ENCODE measurements at places on chromosomes 3 and 15. TPM values are rescaled to one million over a fixed set of nuclear protein-coding genes. Genes with fewer than 3 reads are reported as not detected.

The SLC12A1 gene
- total RNA-seq = not detected

The GADL1 gene
- not detected for total RNA-seq

The ZNF80 gene
- not detected for total RNA-seq

The AGBL1 gene
- total RNA-seq = 1.1 TPM

The CSPG4 gene
- 168 TPM for total RNA-seq

The CCDC33 gene
- not detected for total RNA-seq

The WDR93 gene
- total RNA-seq = 0.15 TPM

The ECE2 gene
- total RNA-seq = not detected

The C3orf22 gene
- not detected for total RNA-seq

The KBTBD13 gene
- total RNA-seq = not detected

The SI gene
- not detected for total RNA-seq

The KLHL40 gene
- total RNA-seq = not detected

The PTX3 gene
- 3.2 TPM for total RNA-seq

The IGSF11 gene
- total RNA-seq = 133 TPM

The ZNF662 gene
- 0.73 TPM for total RNA-seq

The CNTN3 gene
- total RNA-seq = under 0.01 TPM

The OSTN gene
- not detected for total RNA-seq

The IL17RE gene
- 1.1 TPM for total RNA-seq

The CAND2 gene
- total RNA-seq = 0.67 TPM

The SH2D7 gene
- total RNA-seq = not detected

The CLDN11 gene
- 1.7 TPM for total RNA-seq

The GCSAM gene
- total RNA-seq = not detected

The POLR2H gene
- 40.3 TPM for total RNA-seq

The DOCK3 gene
- total RNA-seq = under 0.01 TPM

The PPIP5K1 gene
- total RNA-seq = 45.4 TPM

The POC1A gene
- 7.9 TPM for total RNA-seq

The MEGF11 gene
- not detected for total RNA-seq

All from melanocyte of skin (primary cell).